ENCODE measurements at places on chromosomes 6 and 20.

DNA sequence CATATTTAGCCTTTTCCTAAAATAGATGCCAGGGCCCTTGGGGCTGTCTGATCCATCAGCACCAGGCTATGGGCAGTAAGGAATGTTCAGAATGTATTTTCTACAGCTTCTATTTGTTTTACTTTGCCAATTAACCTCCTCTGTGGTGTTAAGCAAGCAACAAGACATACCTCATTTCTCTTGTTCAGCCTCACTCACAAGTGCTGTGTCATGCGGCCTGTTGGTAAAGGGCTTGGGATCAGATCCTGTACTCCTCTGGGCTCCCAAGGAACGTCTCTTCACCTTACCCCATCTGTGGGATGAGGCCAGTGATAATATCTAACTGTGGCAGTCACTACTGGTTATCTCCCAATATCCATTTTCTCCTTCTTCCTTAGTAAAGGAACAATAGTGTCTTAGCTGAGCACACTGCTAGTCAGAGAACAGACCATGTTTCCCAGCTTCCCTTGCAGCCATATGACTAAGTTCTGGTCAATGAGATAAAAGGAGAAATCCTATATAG, 7.0 kb upstream of the DSTN start:
- DNase-seq = no peak

DNA sequence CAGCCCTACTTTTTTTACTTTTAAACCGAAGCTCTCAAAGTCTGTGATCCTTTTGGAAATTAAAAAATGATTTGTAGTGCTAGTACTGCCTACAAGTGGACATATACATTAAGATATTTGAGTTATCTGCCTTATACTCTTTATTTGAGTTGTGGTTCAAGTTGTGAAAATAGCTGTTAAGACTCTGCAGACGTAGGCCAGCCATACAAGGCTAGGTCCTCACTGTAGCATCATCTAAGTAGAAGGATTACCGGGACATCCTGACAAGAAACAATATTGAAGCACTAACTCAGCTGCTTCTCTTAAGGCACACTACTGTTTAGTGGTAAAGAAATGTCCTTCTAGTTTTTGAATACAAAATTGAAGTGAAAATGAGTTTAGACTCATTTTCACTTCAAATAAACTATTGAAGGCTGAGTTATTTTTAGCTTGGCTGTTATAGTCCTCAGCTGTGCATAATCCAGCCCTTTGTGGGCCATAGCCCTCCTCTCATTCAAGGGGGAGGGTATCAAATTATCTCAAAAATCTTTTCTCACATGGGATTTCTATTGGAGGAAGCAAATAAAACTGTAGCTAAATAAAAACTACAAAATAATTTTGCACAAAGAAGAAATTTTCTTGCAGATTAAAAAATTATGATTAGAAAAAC, 68.1 kb downstream of the JAG1 start:
- DNase-seq = no peak

DNA sequence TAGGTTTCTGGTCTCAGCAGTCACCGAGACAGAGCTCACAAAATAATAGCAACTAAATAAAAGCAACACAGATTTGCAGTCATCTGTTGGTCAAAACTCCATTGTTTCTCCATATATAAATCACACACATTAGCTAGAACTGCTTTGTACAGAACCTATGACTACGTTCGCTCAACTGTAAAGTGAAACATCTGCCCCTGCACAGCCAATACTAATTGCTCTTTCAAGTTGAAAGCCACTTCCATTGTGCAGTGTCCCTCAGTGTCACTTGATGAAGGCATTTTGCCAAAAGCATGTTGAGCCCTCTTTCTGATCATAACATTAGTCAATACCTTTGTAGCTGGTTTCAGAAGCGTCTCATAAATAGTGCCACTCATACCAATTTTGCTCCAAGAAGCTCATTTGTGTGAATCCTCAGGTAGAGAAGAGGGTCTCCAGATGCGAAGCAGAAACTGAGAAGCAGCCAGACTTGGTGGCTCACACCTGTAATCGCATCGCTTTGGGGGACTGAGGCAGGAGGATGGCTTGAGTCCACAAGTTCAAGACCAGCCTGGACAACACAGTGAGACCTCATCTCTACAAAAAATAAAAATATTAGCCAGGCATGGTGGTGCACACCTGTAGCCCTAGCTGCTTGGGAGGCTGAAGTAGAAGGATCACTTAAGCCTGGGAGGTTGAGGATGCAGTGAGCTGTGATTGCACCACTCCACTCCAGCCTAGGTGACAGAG, 68.9 kb downstream of the PERP start:
- DNase-seq = no peak

DNA sequence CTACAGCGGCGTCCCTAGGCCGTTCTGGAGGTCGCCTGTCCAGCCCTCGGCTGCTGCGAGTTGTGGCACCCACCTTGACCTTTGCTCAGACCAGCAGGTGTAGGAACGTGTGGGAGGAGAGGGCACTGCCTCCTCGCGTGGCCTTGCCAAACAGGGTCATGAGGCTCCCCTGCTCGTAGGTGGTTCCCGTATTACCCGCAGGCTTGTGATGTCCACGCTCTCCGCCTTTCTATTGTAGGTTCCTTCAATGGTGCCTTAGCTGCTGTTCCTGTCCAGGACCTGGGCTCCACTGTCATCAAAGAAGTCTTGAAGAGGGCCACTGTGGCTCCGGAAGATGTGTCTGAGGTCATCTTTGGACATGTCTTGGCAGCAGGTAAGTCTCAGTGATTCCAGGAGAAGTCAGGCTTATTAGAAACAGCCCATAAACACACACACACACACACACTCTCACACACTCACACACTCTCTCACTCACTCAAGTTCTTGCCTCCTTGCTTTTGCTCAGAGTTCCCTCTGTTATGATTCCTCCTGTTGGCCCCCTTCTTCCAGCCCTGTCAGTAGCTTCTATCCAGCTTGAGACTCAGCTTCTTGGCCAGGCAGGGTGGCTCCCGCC, 942 bp downstream of the ACAT2 start:
- peak; percentile 17 for DNase-seq

DNA sequence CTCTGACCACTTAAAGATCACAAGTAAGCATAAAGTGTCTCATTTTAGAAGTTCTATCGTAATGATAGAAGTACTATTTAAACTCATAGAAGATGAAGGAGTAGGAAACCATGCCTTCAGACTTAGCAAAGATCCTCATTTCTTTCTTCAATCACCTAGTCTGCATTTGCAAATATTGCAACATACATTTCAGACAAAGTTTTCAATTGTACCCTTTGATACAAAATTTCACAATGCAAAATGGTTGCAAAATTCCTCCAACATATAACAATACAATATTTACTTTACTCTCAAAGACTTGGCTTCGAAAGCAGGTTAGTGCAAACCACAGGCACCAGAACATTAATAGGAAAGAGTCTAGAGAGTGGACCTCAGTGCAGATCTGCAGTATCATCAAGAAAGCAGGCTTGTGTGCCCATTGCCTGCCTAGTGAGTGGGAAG, 16.1 kb upstream of the ROS1 start:
- no peak for DNase-seq

DNA sequence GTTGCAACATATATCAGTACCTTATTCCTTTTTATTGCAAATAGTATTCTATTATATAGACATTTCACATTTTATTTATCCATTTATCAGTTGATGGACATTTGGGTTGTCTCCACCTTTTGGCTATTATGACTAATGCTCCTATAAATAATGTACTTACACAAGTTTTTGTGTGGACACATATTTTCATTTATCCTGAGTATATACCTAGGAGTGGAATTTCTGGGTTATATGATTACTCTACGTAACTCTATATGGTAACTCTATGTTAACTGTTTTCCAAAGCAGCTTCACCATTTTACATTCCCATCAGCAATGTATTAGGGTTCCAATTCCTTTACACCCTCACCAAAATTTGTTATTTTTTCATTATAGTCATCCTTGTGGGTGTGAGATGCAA, 405.0 kb downstream of the ESR1 start:
- no peak for DNase-seq

GRCh38 chr6:46677314-46677654, 10.4 kb upstream of the TDRD6 start:
- no peak for DNase-seq

- DNase-seq = no peak
Observed at GRCh38 chr6:38552121-38552520, 87.6 kb downstream of the BTBD9 start.

DNA sequence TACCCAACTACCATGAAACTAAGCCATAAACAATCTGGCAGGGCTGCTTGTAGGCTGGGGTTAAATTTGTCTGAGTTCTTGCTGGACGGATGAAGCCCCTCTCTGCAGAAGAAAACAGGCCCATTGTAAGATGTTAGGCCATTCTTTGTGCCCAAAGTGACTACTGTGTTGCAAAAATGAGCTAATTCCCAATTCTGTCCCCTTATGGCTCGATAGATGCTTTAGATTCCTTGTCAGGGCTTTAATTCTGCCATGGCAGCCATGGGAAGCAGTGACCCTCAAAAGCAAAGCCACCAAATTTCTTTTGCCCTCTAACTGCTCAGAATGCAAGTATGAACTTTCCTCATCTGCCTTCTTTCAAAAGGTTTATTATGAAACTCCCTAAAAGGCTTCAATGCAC, 45.2 kb downstream of the LAMA4 start:
- no peak for DNase-seq

DNA sequence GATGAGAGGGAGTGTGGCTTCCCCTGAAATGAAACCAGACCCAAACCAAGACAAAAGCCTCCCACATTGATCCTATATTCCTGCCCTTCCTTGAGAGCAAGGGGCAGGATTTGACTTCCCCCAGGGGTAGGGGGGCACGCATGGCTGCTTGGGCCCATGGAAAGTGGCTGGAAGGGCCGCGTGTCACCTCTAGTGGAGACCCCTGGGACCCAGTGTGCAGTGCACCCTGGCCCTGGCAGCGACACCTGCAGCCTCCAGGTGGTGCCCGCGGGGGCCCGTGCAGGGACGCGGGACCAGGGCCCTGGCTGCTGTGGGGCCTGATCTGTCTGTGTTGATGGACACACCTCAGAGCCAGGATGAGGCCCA, 18.0 kb upstream of the SLCO4A1 start:
- DNase-seq = no peak

- DNase-seq = no peak
Observed at GRCh38 chr6:22917344-22917743, 348.0 kb downstream of the HDGFL1 start.

GRCh38 chr6:45326698-45327417, 1.3 kb upstream of the RUNX2 start:
- no peak for DNase-seq

DNA sequence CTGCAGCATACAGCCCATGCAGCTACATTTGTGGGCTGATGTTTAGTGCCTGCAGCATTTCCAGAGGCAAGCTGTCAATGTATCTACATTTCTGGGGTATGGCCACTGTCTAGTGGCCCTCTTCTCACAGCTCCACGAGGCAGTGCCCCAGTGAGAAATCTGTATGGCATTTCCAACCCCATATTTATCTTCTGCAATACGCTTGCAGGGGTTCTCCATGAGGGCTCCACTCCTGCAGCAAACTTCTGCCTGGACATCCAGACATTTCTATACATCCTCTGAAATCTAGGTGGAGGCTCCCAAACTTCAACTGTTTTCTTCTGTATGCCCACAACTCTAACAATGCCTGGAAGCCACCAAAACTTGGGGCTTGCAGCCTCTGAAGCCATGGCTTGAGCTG, 502.3 kb downstream of the C6orf118 start:
- DNase-seq = no peak

- DNase-seq = no peak
Observed at GRCh38 chr6:41040101-41040939, 1.3 kb upstream of the UNC5CL start.

- DNase-seq = no peak
Observed at GRCh38 chr6:154358019-154358545, 1.5 kb upstream of the IPCEF1 start.

- no peak for DNase-seq
Observed at GRCh38 chr6:143607974-143608373, 69.8 kb upstream of the PHACTR2 start.

DNA sequence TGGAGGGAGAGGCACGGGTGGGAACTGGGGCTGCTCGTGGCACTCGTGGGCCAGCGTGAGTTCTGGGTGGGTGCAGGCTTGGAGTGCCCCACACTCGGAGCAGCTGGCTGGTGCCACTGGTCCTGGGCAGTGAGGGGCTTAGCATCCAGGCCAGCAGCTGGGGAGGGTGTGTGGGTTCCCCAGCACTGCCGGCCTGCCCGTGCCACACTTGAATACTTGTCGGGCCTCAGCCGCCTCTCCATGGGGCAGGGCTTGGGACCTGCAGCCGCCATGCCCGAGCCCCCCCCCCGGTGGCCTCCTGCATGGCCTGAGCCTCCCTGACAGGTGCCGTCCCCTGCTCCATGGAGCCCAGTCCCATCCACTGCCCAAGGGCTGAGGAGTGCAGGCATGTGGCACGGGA, 207.2 kb downstream of the CD109 start:
- no peak for DNase-seq

DNA sequence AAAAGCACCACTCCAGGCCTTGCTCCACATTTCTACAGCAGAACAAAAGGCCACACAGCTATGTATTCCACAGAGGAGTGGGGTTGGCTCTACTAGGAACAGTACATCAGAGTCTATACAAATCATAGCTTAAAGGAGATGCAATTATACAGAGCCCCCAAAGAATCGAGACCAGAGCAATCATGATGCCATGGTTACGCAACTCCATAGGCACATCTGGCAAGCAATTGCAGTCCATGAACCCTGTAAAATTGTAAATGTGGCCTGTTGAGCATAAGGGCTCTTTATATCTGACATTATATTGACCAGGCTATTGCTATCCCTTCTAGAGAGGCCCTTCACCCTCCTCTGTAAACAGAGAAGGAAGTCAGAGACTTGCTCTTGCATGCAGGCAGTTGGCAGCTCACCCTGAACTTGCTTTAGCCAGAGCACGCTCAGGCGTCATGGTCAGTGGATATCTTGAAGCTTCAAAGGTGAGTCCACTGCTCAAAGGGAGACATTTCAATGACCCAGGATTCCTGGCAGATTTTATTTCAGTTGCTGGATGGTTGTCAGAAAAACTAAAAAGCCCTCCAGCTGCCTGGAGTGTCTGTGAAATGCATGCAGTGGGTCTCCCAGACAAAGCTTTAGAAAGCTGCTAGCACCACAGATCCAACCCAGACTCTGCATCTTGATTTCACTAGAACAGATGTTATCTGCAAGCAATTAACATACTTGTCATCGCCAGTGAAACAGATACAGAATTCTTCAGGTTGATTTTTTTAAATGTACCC, 357.2 kb downstream of the CENPW start:
- DNase-seq = no peak

DNA sequence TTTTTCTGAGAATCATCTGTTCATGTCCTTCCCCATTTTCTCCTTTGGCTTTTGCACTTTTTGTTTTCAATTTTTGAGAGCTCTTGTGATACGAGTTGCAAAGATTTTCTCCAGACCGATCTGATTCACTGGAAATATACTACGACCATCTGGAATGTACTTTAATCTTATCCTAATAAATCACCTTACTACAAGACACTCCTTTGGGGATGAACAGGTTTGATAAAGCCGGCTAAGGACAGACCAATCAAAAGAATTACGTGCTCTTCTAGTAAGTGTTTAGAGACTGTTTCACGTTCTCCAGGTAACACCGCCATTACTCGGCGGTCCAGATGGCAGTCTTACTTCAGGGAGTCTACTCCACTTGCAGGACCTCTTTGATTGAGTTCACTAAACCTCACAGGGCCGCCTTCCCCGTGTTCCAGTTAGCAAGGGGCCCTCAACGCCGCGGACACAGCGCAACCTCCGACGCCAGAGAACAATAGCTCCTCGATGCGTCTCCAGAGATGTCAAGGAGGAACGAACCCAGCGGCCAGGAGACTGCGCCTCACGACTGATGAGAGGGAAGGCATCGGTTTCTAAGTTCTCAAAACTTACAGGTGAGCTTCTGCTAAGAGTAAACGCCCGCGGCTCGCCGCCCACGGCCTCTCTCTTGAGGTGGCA, 920 bp upstream of the WTAP start:
- DNase-seq = no peak

- DNase-seq = no peak
Observed at GRCh38 chr6:33095681-33096080, 19.9 kb downstream of the HLA-DPB1 start.

Measured in CD4-positive, alpha-beta T cell treated with Interleukin-15 for 4 hours (primary cell).